ENCODE measurements at places on chromosomes 16 and 17.

- DNase-seq, result no peak
Measured at GRCh38 chr17:79622122-79622601, 11.3 kb upstream of the RBFOX3 start.

GRCh38 chr16:53745086-53745485 lies 41.1 kb downstream of the FTO start:
- DNase-seq, result no peak

- no peak for DNase-seq
Measured at GRCh38 chr17:56773124-56773523, 60.6 kb downstream of the C17orf67 start.

DNA sequence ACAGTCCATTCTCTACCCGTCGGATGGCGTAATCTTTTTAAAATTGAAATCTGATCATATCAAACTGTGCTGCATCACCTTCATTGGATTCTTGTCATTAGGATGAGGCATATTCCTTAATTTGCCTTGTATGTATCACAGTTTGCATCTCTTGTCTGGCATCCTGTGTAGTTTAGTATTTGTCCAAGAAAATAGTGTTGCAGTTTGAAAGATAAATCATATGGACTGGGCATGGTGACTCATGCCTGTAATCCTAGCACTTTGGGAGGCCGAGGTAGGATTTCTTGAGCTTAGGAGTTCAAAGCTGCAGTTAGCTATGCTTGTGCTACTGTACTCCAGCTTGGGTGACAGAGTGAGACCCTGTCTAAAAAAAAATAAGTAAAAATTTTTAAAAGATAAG lies 5.8 kb upstream of the RSL1D1 start:
- no peak for DNase-seq

DNA sequence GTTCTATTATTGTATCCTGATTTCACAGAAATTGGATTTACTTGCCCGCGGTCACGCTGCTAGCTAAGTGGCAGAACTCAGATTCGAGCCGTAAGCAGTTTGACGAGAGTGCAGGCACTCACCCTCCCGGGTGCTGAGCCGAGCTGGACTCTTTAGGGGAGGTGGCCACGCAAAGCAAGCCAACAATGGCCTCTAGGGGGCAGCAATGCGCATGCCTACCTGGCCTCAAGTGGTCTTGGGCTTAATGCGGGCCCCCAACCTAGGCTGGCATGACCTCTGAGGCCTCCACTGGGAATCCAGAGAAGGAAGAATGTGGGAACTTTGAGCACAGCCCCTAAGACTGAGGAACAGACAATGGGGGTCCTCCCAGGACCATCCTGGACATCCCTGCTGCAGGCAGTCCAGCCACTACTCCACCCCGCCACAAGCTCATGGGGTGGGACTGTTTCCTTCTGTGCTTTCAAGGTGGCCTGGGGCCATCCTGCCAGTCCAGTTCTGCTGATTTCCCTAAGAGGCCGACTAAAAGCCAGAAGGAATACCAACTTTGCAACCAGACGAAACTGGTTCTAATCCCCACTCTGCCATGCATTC lies 276.5 kb downstream of the XYLT1 start:
- peak; percentile 86 for DNase-seq

GRCh38 chr16:77967054-77967904 lies 55.1 kb upstream of the CLEC3A start:
- DNase-seq, result no peak

DNA sequence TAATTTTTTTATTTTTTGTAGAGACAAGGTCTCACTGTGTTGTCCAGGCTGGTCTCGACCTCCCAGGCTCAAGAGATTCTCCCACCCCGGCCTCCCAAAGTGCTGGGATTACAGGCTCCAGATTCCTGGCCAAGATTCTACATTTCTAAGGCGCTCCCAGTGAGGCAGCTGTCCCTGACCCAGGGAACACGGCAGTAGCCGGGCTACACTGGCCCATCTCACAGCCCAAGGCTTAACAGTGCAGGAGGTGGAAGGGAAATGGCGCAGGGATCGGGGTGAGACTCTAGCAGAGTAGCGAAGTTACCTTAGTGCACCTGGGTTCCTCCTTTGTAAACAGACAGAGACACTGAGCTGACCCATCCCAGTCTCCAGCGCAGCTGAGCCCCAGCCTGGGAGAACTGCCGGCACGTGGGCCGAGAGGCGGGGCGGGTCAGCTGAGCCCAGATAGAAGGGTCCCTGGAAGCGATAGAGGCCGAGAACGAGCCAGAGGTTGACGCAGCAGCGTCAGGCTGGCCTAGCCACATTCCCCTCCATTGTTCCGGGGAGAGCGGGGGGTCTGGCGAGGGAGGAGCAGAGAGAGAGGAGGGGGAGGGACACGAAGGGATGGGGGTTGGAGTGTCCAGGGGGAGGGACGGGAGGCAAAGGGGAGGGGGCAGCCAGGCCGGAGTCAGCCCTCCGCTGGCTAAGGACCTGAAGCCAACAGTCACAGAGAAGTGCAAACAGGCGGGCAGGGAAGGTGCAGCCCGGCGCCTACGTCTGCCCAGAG lies 2.5 kb downstream of the CARHSP1 start:
- DNase-seq, result no peak

GRCh38 chr16:81582655-81583441 lies 138.2 kb downstream of the CMIP start:
- no peak for DNase-seq

DNA sequence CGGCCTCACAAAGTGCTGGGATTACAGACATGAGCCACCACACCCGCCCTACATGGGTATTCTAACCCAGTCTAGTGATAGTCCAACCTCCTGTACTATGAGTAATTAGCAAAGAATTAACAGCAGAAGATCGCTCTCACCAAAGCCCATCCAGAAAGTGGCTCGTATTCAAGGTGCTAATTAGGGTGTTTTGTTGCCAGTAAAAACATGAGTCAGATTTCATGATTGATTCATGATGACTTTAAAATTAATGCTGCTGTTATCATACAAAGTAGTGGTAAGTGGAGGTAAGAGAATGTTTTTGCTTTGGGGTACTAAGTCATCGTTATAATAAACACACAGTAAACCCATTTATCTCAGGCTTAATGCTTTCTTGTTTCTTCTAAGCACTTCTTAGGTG lies 428.8 kb downstream of the WWOX start:
- DNase-seq, result no peak

All from activated CD4-positive, alpha-beta T cell treated with anti-CD3 and anti-CD28 coated beads, Interleukin-2, amount 10 ng/mL, durations not matched to agents 24 days and 14 days (primary cell).